ENCODE measurements at places on chromosomes 7 and 10.

- no peak for DNase-seq
Observed at GRCh38 chr10:26361971-26362370, 76.2 kb upstream of the APBB1IP start.

DNA sequence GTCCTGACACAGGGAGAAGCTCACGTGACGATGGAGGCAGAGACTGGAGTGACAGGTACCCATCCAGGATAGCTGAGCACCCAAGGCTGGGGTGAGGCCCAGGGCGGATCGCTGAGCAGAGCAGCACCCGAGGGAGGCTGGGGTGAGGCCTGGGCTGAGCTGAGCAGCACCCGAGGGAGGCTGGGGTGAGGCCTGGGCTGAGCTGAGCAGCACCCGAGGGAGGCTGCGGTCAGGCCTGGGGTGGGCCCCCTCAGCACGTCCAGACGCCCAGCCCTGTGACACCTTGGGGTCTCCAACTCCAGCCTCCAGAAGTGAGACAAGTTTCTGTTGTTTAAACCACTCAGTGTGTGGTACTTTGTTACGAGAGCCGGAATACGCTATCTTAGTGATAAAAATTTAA lies 236.3 kb downstream of the ZMYND11 start:
- DNase-seq: no peak

DNA sequence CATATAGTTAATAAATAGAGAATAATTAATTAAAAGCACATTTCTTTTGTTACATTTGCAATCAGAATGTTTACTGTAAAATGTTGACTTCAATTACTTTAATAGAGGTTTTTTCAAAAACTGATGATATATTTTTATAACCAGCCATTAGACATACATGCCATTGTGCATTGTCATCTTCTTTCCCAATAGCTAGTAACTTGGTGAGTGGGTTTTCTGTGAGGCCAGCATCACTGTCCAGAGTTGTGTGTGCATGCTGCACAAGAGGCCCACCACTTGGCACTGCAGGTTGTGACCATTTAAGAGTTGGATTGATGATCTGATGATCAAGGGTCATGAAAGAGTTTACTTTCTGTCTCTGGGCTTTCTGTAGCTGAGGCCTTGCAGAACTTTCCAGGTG lies 46.5 kb downstream of the TFEC start:
- no peak for DNase-seq

- DNase-seq: no peak
Observed at GRCh38 chr7:92625617-92626016, 35.4 kb upstream of the FAM133B start.

DNA sequence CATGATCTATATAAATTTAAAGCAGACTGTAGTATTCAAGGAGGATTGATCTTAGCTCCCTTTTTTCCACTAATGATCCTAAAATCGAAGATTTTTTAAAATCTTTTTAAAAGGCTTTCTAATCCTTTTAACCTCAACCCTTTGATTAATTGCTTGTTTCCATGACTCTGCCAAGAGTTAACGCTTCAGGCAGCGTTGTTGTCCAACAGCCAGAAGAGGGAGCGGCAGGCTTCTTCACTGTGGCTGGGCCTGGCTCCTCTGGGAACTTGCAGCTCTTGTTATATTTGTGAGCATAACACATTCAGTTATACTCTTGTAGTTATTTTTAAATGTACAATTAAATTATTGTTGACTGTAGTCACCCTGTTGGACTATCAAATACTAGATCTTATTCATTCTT lies 26.3 kb downstream of the CRCP start:
- no peak for DNase-seq

GRCh38 chr7:7202375-7202720 lies 20.0 kb downstream of the C1GALT1 start:
- no peak for DNase-seq

GRCh38 chr7:77543910-77544309 lies 6.8 kb downstream of the PTPN12 start:
- DNase-seq: no peak

GRCh38 chr7:122301858-122302760 lies 2.4 kb downstream of the FEZF1 start:
- no peak for DNase-seq

All from CD4-positive, alpha-beta T cell treated with Interleukin-15 for 1 hour (primary cell).